ENCODE measurements at places on chromosomes 2 and 18.

GRCh38 chr18:5662586-5663090 lies 118.8 kb upstream of the EPB41L3 start:
- DNase-seq, result no peak

GRCh38 chr18:474416-474815 lies 26.1 kb downstream of the COLEC12 start:
- DNase-seq, result no peak

DNA sequence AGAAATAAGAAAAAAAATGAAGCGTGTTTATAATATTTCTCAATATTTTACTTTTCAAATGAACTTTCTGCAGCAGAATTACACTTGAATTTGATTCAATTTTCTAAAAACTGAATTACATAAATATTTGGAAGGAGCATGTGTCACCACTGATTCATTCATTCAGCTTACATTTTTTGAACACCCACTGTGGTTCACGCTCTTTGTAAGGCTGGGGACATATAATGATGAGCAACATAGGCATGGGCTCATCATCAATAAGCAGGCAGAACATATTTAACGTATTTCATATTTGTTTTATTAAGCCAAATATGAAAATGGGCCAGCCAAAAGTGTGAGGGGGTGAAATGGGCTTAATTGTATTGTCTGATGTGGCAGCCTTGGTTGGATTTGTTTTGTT lies 209.1 kb downstream of the CTNNA2 start:
- no peak for DNase-seq

- DNase-seq, result no peak
Measured at GRCh38 chr2:47003641-47004427, 88.2 kb upstream of the MCFD2 start.

GRCh38 chr2:9287400-9288045 lies 80.9 kb downstream of the ASAP2 start:
- no peak for DNase-seq

GRCh38 chr2:17803497-17803896 lies 12.8 kb upstream of the MSGN1 start:
- DNase-seq, result no peak

DNA sequence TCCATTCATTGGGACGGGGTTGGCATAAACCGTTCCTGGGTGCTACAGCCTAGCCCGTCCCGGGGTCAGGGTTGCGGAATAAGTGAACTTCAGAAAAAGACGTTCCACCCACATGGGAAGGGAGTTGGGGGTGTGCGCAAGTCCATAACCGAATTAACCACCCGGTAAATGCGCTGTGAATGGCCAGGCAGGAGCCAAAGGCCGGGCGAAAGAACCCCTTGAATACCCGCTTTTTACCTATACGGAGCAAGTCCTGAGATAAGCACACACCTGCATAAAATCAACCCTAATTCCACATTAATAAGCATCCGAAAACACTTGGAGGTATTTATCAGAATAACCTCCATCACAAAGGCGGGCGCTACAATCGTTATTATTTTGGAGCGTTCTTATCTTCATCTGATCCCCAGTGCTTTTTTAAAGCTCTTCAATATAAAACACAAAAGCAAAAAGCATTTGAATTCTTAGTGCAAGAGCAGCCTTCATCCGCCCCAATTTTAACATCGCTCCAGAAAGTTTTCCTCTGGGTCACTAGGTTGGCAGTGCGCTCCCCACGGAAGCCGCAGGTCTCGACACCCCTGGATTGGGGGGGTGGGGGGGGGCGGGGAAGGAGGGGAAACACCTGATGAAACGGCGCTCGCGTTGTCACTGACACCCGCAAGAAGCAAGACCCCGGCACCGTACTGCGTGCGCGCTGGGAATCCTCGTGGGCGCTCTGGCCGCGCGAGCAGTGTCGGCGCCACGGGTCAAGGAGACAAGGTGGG lies 1.2 kb downstream of the SATB2 start:
- DNase-seq, result no peak

- DNase-seq, result no peak
Measured at GRCh38 chr2:21263622-21264021, 139.9 kb downstream of the TDRD15 start.

- no peak for DNase-seq
Measured at GRCh38 chr2:196802401-196802800, 2.9 kb upstream of the GTF3C3 start.

- no peak for DNase-seq
Measured at GRCh38 chr2:176650104-176650837, 381.0 kb downstream of the MTX2 start.

DNA sequence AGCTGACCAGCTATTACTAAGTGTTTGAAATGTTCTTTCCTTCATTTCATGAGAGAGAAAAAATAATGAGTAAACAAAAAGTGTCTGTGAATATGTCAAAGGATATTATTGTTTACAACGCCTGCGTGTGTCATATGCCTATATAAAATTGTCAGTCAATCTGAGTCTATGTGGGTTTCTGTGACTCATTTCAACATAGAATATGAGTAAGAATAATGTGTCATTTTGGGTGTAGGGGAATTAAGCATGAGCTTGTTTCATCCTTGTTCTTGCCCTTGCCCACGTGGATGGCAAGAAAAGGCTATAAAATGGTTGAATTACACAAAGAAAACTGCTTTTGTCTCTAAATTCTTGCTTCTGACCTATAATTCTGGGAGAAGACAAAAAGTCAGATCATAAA lies 466.0 kb downstream of the PTH2R start:
- no peak for DNase-seq

GRCh38 chr2:8597559-8598225 lies 84.2 kb upstream of the ID2 start:
- DNase-seq, result no peak

- no peak for DNase-seq
Measured at GRCh38 chr2:237222601-237223041, 136.9 kb downstream of the COPS8 start.

DNA sequence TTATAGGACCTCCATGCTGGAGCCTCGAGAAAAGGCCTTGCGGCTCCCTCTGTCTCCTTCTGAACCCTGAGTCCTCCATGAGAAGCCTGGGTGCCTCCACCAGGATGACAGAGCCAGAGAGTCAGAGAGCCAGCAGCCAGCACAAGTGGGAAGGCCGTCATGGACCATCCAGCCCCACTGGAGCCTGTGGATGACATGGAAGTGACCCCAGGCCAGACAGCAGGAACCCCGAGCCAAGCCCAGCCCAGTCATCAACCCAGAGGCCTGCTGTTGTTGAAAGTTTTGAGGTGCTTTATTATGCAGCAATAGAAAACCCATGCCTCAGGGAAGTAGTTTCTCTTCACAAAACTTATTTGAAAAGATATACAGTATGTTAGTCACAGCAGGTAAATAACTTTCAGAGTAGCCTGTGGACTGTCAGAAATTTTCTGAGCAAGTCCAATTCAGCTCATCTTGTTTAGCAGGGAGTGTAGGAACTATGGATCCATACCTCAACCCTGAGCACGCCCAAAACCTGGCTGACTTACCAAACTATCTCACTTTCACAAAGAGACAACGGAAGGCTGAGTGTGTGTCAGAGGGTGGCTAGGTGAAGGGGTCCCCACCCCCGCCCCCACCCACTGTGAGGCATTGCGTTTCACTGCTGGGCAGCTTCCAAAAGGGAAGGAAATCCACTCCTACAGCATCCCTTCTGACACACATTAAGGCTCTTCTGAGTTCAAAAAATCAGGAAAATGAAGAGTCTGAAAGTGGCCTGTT lies 79.9 kb upstream of the NDUFV2 start:
- no peak for DNase-seq

DNA sequence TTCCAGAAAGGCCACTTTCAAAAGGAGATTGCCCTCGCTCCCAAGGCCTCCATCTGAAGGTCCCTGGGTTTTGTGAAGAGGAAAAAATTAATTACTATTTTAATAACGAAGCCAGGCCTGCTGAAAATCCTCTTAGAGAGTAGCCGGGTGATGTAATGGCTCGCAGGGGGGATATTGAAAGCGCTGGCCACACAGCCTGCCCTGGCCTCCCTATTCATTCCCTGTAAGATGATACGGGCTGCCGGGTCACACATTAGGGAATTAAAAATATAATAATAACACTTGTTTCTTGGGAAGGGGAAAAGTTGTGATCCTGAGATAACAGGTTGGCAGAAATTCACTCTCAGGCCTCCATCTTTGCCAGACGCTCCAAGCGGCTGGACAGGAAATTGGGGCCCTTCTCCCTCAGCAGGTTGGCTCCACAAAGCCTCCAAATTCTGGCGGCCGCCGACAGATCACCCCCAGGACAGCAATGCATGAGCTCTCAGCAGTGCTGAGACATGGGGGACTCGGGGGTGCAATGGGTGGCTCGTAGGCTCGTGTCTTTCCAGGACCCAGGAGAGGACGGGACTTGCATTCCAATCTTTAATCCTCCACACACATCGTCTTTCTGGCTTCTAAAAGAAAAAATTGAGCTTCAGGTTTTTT lies 299.9 kb upstream of the SALL3 start:
- no peak for DNase-seq

GRCh38 chr18:24185805-24186204 lies 46.9 kb downstream of the CABYR start:
- DNase-seq, result no peak

DNA sequence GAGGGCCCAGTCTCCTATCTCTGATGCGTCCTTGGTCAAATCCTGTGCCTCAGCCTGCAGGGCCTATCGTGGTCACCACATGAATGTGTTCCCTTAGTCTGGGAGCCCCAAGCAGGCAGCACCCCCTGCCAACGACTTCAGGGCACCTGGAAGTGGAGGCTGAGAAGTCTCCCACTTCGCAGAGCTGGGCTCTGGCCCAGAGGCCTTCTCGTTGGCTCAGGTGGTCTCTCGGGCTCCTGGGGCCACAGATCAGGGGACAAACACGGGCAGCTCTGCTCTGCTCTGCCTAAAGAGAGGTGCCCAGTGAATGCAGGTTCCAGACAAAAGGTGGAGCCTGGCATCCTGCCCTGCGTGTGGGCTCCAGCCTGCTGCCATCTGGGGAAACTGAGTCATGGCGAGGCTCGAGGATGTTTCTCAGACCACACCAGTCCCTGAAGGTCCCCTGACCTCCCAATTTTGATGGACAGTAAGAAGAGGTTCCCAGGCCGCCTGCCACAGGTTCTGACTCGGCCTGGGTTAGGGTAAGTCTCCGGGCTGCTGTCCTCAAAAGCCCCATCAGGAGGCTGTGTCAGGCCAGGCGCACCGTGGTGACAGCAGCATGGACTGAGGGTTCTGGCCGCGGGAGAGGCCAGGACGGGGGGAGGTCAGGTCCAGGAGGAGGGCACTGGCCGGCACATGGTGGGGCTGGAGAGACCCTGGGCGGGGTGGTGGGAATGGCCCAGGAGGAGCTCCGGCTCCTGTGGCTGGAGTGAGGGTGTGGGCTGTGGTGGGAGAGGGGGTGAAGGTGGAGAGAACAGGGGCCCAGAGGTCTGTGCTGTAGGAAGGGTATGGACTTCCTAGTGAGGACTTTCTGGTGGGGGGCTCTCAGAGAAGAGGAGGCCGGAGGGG lies 1.4 kb upstream of the TEKT4 start:
- DNase-seq, result no peak

- DNase-seq, result no peak
Measured at GRCh38 chr2:108447947-108448677, 894 bp upstream of the GCC2 start.

DNA sequence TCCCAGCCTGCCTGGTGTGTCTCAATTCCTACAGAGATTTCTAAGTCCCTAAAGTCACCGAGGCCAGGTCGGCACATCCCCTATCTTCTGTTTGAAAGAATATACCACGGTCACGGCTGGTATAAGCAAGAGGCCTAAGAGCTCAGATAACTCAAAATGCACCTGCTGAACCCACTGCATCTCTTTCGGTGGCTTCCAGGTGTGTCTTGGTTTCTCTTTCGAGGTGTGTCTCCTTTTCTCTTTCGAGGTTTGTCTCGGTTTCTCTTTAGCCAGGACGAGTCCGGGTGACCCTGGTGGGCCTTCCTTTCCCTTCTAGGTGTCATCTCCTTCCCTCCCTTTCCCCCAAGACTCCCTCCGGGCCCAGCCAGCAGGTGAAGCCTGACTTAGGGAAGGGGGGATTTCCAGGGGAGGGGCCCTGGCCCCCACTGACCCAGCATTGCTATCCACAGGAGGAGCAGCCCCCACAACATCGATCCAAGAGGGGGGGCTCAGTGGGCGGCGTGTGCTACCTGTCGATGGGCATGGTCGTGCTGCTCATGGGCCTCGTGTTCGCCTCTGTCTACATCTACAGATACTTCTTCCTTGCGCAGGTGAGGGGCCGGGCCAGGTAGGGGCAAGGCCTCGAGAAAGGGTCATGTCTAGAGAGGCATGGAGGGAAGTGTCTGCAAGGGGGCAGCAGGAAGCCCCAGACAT lies 8.4 kb downstream of the ITM2C start:
- DNase-seq, result no peak

DNA sequence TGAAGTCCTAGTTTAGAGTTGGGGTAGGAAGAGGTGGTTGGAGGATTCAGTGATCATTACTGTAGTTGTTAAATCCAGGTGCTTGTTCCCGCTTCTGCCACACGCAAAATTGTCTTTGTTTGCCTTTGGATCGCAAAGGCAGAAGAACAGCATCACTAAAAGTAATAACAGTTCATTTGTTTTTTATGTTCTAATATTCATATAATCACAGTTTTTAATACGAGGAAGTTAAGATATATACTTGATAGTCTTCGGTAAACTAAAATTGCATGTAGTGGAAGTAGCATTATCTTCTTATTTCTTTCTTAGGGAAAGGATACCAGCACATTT lies 365 bp downstream of the NDUFB3 start:
- DNase-seq, result no peak

Data from DMS 273 treated with DMSO at 0.1 percent for 48 hours (cell line).